Stimulated activated CD4-positive, alpha-beta T cell treated with anti-CD3 and anti-CD28 coated beads, Interleukin-1b, Interleukin-23, amount 100 ng/mL, for 1 hour (primary cell): ENCODE measurements at places on chromosomes 3 and 15.

DNA sequence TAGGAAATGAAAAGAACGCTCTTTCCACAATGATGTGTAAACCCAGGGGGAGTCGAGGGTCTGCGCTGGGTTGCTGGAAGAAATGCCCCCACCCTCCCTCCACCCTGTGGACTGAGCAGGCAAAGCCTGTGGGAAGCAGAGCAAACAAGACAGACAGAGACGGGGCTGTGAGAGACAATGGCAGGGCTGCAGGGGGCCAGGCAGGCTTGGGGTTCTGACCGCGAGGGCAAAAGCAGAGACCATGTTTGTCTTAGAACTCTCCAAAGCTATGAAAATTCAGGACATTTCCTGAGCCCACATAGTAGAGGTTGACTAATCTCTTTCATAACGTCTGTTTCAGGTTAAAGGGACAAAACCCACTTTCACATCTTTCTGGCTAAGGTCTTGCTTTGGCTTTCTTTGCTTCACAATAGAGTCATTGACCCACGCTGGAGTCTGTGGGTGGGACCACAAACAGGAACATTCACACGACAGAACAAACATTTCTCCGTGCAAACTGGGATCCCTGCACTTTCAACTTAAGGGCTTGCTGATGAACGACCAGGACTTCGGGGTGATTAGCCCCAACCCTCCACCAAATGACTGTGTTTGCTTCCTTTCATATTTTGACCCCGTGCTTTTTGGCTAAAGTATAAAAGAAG lies 156.0 kb upstream of the TPM1 start:
- DNase-seq: no peak

- DNase-seq: no peak
Measured at GRCh38 chr3:63927422-63928280, 15.5 kb upstream of the SCAANT1 start.

- DNase-seq: no peak
Measured at GRCh38 chr3:48835650-48836366, 11.9 kb downstream of the PRKAR2A start.

DNA sequence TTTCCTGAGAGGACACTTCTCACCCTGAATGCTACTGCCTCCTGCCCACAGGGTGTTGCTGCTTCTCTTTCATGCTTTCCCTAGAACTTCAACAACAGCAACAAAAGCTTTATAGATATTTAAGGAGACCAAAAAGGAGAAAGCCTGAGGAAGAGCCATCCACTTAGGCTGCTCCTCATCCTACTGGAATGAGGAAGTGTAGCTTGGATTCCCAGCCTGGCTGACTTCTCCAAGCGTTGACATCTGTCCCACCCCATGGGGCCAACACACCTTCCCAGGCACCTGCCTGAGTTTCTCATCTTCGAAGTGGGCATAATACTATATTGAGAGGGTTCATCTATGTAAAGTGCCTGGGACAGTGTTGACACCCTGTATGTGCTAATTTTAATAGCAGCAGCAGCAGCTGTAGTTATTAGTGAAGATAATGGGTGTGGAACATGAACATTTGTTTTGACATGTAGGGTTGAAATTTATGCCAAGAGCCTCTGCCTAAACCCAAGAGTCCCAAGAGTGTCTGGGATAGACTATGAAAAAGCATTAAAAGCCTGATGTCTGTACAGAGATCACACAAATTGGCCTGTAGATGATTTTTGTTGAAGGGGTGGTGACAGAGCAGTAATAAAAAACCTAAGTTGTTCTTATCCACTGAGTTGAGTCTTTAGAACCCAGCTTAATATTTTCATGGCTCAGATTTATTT lies 96.5 kb upstream of the PIAS1 start:
- no peak for DNase-seq

- no peak for DNase-seq
Measured at GRCh38 chr15:101692801-101693598, 31.3 kb downstream of the TARS3 start.

DNA sequence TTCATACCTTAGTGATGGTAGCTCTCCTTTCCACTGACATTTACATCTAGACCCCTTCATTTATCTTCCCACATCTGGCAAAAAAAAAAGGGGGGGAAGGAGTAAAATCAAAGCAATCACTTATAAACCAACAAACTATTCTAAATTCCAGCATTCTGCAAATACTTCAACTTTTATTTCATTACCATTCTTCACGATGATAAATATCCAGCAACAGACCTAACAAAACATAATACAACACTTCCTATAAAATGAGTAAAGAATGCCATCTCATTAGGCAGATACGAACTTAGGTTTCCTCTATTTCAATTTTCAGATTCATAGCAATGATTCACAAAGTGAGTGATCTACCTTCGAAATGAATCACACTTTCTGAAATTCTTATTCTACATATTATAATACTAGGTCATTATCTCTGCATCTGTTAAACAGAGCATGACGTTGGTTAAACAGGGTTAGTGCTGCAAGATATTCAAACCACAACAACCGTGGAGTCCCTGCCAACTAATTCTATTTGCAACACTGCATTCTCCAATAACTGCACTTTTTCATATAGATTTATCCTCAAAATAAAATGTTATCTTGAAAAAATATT lies at the start of gene LRRFIP2:
Gene LRRFIP2 (minus strand): TSS at position 51 of the 595 bp plus-strand sequence. CDS start 25,599 bp downstream, outside the sequence.
- DNase-seq: no peak

DNA sequence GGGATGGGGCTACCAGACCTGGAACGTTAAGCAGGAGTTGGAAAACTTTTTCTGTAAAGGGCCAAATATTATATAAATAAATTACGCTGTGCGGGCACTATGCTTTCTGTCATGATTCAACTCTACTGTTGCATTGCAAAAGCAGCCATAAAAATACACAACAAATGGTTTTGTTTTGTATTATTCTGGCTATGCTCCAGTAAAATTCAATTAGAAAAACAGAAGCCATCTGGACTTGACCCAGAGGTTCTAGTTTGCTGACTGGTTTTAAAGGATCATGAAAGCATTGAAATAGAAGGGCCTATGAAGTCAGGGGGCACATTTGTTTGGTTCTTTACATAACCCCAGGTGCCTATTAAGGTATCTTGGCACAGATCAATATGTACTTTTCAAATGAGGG lies 647.4 kb upstream of the LMCD1 start:
- DNase-seq: no peak

DNA sequence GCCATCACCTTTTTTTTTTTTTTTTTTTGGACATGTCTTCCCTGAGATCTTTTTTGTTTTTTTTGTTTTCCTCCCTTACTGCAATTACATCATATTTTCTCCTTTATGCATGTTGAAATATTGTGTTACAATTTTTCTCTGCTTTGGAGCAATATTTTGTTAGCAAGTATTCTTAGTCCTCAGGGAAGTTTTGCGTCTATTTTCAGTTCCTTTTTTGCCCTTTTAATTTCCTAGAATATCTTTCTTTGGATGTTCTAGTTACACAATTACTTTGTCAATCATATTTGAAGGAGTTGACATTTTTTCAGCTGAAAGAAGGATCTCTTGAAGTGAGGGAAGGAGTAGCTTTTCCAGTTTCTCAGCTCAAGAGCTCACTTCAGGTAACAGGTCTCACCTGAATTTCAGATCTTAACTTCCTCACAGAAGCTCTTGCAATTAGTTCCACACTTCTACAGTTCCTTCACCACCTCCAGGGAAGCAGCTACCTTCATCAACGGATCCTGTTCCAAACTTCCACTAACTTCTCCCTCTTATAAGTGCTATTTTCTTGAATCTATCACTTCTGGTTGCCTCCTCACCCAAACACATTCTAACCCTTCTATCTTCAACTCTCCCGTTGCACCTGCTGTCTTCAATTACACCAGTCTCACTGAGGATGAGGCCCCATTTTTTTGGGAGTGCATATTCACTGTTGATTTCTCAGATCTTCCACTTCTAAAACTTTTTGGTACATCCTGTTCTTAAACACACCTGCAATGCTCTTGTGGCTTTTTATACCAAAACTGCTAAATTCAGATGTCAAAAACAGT lies 57.8 kb upstream of the CPOX start:
- DNase-seq: no peak

DNA sequence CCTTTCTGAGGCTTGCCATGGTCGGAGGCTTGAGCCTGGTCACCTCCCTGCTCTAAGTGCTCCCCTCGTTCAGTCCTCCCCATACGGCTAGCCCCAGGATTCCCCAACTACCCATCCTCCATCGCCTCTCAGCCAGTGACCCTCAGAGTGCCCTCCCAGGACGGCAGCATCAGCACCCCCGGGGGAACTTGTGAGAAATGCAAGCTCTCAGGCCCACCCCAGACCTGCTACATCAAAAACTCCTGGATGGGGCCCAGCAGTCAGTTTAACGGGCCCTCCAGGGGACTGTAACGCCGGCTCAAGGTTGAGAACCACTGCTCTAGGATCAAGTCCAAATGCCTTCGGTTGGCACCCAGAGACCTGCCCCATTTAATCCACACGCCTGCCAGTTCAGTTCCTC lies 6.9 kb downstream of the ADAMTS17 start:
- DNase-seq: no peak

- no peak for DNase-seq
Measured at GRCh38 chr15:50055750-50056157, 63.3 kb downstream of the ATP8B4 start.

- no peak for DNase-seq
Measured at GRCh38 chr3:164687211-164687610, 391.1 kb downstream of the SI start.

DNA sequence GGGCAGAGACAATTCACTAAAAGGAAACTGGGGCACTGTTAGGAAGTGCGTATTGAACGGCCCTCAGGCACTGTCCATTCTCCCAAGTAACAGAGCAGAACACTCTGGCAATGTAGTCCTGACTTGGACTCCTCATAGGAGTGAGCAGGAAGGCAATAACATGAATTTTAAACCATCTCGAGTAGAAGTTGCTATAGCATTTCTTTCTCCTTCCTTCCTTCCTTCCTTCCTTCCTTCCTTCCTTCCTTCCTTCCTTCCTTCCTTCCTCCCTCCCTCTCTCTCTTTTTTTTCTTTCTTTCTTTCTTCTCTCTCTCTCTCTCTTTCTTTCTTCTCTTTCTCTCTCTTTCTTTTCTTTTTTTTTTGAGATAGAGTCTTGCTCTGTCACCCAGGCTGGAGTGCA lies 46.4 kb upstream of the TRA2B start:
- no peak for DNase-seq

- no peak for DNase-seq
Measured at GRCh38 chr3:159818997-159819500, 169.6 kb upstream of the IL12A start.

DNA sequence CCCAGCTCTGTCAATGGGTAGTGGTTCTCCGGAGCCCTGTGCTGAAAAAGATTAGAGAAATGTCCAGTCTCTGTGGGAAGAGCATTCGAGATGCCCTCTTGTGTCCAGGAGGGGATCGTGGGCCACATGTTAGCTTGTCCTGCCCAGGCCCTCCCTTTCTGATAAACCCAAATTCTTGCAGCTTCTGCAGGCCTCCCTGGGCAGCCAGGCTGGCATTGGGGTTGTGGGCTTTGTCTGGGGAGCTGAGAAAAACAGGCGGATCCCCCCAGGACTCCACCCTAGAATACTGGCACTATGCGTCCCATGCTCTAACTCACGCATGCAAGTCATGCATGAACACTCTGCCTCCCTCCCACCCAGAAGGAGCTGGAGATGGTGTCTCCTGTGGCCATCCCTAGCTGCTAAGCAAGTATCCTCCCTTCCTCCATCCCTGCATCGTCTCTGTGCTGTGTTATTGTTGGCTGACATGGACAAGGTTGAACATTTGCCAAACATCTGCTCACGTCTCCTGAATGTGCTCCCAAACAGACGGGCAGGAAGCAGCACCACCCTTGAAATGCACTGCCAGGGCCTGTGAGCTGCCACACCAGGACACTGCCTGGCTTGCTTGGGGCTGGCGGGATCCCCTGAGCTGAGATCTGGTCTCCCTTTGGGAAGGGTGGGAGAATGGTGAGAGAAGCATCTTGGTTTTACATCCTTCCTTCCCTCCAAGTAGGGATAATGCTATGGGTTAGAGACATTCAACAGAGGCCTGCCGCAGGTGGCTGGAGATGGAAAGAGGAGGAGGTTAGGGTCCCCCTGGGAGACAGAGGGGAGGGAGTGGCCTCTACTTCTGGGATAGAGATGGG lies 26.5 kb downstream of the CFAP161 start:
- DNase-seq: no peak

DNA sequence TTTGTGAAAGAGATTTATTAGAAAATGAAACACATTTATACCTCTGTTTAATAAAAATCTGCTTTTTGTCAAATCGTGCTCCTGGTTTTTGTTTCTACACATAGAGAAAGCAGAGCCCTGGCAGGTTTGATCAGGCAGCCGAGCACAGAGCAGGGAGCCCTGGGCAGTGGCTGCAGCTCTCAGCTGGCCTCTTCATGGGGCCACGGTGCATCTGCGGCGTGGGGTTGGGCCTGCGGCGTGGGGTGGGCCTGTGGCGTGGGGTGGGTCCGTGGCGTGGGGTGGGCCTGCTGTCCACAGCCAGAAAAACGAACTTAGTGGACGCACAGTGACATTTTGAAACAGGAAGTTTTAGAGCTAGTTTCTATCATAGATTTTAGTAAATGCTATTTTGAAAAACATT lies 10.6 kb downstream of the GOLGA6L2 start:
- DNase-seq: no peak

DNA sequence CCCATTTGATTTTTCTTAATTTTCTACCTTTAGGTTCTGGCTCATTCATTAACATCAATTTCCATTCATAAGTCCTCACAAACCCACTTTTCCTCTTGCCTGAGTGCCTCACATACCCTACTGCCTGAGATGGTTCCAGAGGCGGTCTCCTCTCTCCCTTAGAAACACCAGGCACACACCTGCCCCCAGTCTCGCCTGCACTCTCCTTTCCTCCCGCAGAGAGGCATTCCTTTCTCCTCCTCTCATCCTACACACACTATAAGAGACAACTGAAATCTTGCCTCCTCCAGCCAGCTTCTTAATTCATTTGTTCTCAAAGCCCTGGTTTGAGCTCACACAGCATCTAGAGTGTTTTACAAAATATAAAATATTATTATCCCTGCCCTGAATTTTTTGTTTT lies 27.5 kb downstream of the TF start:
- no peak for DNase-seq

- DNase-seq: no peak
Measured at GRCh38 chr3:168877899-168878298, 782.2 kb upstream of the GOLIM4 start.

DNA sequence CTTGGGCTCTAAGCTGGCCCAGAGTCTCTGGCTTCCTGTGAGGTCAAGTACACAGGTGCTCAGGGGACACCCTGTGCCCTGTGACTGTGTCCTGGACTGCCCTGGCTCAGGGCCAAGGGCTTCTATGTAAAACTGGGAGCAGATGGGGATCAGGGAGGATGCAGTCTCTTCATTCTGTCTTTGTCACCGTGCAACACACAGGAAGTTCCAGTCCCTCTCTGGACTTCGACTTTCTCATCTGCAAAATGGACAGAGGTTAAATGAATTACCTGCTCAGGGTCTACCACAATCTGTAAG lies 61.9 kb upstream of the TLE3 start:
- no peak for DNase-seq

DNA sequence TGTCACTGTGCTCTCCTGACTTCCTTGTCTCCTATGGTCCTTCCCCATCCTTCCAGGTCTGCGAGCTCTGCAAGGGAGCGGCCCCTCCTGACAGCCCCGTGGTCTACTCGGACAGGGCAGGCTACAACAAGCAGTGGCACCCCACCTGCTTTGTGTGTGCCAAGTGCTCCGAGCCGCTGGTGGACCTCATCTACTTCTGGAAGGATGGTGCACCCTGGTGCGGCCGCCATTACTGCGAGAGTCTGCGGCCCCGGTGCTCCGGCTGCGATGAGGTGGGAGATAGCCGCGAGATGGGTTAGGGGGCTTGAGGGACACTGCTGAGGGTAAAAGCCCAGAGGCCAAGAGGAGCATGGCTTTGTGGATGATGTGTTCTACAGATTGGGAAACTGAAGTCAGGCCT lies 63.8 kb downstream of the LMCD1 start:
- DNase-seq: no peak
